Foreskin keratinocyte (primary cell): ENCODE measurements at places on chromosomes 5 and 9. TPM values are rescaled to one million over a fixed set of nuclear protein-coding genes. Genes with fewer than 3 reads are reported as not detected.

DNA sequence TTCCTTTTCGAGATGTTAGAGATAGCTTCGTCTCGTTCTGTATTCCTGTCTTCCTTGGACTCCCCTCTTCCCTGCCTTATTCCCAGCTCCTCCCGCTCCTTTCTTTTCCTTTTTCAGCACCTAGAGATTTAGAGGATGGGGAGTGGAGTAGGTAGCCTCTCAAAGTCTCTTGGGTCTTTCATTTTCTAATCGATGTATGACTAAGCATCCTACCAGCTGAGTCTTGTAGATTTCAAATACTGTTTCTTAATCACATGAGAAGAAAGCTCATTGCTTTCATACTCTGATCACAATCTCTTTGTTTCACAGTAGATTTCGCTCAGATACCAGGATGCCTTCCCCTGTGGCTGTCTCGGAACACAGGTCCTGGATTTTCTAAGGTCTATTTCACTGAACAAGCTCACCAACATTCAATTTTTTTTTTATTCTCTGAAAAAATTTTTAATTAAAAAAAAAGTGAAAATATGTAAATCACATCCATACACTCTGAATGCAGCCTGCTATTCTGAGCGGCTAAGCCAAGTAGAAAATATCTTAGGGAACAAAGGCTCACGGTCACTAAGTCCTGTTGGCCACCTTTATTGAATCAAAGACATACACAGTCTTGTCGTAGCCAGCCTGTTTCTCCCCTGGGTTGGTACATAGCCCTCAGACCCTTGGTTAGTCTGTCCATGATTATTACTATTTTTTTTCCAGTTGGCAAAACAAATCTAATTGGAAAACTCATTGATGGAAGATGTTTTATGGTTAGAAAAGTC, 413.8 kb downstream of the KDM4C start:
- no peak for DNase-seq

Gene UBE2QL1
- not detected in 2 replicates for total RNA-seq

DNA sequence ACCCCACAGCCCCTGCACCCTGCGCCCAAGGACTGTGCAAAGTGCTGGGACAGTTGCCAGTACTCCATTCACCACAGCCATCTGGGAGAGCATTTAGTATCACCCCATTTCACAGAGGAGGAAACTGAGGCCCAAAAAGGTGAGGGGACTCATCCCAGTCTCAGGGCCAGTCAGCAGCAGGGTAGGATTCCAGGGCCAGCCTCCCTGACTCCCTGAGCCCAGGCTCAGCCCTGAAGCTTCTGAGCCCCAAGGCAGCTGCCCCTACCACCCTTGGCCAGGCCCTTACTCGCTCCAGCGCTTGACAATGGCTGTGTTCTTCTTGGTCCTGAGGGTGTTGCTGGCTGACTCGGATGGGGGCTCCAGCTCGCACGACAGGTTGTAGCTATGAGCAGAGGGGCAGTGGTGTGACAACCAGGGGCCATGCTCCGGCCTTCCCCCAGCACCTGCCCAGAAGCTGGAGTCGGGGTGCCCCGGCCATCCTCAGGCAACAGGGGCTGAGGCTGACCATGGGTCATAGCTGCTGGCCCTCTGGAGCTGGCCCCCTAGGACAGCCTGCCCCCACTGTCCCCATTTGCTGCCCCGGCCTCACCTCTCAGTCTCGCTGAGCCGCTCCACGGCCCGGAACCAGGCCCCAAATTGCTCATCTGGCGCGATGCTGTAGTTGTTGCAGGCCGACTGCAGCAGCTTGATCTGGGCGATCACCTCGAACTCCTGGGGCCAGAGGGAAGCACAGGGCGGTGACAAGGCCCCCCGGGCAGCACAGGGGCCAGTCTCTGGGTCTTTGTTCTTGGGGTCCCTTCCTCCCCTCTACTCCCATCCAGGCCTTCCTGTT, 18.6 kb downstream of the RALGDS start:
- DNase-seq, result no peak

Gene CDX1
- total RNA-seq, result not detected in 2 replicates
